Kasumi-1 (cell line): ENCODE measurements at places on chromosomes 6 and 20.

DNA sequence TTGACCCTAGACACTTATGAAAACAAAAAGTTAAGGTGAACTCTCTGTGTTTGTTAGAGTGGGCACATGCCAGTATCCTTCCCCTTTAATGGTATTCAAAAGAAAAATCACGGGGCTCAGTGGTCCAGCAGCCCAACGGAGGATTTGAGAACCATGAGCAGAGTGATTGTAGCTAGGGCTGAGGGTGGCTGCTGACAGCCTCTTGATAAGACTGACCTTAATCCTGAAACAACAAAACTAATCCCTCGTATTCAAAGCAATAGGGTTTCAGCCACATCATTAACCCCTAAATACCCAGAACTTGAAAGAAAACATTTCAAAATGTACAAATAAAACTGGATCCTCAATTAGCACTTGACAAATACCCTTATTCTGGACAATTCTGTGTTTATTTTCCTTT, 95.1 kb downstream of the SNAP25 start:
- DNase-seq, result no peak

DNA sequence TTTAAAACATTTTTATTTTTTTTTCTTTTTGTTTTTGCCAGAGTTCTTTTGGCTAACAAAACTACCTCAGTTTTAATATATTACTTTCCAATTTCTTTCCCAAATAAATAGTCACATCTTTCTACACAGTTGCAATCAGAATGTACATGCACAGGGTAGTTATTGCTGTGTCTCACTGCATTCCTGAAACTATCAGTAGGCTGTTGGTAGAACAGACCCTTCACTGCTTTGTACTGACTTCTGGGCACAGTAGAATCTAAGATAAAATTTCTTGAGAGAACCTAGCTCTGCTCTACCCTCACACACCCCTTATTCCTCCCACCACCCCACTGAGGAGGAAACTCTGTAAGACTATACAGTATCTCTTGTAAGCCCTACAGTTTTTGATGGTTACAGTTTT, 19.9 kb downstream of the TPX2 start:
- no peak for DNase-seq

- no peak for DNase-seq
Measured at GRCh38 chr6:49713346-49713745, at the start of gene CRISP2. CRISP2 (minus strand) TSS chr6:49713543; CDS start chr6:49709196, 4,347 bp downstream.

- DNase-seq, result no peak
Measured at GRCh38 chr20:45404438-45404837, 3.7 kb upstream of the DBNDD2 start.

DNA sequence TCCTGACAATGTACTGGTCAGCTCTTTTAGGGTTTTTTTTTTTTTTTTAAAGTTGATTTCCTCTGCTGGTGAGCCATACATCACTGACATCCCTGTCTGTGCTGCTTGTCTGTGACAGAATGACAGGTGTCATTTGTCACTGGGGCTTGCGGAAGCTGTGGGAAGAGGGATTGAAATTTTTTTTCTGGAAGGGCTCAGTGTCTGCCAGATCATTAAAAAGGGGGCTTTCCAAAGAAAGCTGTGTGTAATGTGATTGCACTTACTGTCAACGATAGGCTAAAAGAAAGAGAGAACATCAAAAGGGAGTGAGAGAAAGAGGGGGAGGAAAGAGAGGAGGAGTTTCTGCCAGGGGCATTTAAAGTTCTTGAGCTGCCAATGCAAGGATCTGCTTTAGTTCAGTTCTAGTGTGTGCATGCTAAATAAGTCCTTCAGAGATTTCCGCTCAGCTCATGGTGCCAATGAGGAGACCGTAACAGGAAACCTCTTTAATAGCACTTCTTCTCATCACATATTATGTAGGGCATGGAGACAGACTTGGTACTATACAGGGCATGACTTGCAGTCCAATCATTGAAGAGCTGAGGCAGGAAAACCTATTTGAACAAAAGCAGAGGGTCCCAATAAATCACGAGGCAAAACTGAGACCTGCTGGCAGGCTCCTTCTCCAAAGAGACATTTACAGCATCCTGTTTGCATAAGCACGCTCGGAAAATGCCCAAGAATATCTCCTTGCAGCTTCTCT, 177.2 kb downstream of the TSHZ2 start:
- DNase-seq, result no peak
